H9 (cell line): ENCODE measurements at places on chromosomes 13 and 19.
A peak's percentile ranks its signal among the peaks of the same experiment; 100 is the strongest.

GRCh38 chr13:39129213-39129612 lies 91.0 kb downstream of the NHLRC3 start:
- no peak for DNase-seq

DNA sequence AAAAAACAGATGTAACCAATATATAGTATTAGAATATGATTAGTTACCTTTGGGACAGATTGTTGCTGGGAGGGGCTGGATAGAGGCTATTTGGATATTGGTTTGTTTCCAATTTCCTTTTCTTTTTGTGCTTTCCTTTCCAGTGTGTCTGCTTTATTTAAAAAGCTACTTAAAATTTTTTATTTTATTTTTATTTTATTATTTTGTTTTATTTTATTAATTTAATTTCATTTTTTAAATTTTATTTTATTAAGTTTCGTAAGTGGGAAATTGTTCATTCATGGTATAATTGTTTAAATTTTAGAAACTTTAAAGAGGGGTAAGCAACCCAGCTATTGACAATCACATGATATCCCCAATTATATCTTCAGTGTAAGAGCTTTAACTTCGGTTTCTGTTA lies 2077.0 kb upstream of the PCDH20 start:
- DNase-seq: no peak

- no peak for DNase-seq
Measured at GRCh38 chr13:40031031-40031430, 375.6 kb downstream of the COG6 start.

DNA sequence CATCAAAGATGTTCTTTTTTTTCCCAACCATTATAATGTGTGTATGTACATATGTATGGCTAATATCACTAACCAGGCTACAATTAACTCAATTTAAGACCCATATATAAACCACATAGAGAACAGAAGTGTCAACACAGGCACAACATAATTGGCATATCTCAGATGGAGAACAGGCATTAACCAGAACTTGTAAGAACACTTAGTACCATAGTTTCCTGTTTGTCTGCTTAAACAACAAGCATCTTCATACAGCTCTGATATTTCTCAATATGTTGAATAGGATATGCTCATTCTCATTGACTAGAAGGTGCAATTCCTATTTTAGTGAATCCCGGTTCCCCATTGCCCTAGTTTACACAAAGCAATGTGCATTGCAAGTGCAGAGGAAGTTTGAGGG lies 116.9 kb upstream of the EDNRB start:
- DNase-seq: no peak

DNA sequence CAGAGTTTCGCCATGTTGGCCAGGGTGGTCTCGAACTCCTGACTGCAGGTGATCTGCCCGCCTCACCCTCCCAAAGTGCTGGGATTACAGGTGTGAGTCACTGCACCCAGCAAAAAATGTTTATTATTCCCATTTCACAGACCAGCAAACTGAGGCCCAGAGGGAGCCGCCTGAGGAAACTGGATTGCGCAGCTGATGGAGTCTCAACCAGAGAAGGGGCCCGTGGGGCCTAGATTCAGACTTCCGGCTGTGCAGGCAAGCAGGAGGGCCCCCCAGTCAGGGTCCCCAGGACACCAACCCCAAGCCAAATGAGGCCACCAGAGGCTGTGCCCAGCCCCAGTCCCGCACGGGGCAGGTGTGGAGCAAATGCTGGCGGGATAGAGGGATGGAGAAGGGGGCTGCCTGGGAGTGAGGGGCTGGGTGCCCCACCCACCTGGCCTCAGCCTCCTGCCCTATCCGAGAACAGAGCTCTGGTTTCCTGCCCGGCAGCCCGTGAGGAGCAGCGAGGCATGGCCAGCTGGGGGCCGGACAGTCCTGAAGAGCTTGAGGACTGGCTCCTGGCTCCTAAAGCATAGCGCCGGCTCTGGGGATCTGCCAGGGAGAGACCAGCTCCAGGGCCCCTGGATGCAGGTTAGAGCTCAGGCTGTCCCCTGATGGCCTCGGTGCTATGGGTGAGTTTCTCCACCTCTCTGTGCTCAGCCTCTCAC lies 22.0 kb downstream of the MISP start:
- DNase-seq: peak; percentile 83

GRCh38 chr13:73210218-73210883 lies 151.5 kb downstream of the KLF5 start:
- no peak for DNase-seq

- peak; percentile 71 for DNase-seq
Measured at GRCh38 chr19:32339988-32340874, 5.2 kb upstream of the ZNF507 start.

DNA sequence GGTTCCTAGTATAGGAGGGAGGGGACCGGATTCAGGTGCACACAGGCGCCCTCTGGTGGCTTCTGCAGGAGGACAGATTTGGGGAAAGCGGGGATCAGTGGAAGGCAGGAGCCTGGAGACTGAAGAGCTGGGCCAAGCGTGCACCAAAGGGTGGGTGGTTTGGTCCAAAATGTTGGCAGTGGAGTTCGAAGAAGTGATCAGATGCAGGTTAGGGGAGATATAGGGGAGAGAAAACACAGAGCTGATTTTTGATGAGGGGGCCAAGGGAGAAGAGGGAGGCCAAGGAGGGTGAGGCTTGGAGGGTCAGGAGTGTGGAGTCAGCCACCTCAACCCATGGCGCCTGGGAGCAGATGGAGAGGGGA lies 6.8 kb upstream of the CARM1 start:
- peak; percentile 87 for DNase-seq

- DNase-seq: peak; percentile 79
Measured at GRCh38 chr19:16825312-16826052, 3.7 kb upstream of the SIN3B start.

DNA sequence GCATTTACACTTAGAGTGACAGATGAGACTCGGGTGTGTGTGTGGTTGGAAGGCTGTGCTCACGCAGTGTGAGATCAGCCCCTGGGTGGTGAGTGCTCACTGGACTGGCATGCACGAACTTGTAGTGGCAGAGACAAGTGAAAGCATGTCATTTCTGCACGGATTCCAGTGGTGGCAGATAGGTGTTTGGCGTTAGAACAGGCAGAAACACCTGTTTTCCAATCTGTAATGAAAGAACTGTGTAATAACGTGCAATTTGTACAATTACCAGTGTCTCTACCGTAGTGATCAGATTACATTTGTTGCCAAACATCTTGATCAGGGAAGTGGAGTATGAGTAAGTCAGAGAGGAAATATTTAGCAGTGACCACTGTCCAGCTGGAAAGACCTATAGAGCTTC lies 8.2 kb downstream of the LAMP1 start:
- DNase-seq: no peak

- DNase-seq: peak; percentile 93
Measured at GRCh38 chr19:53389978-53390377, 5.0 kb upstream of the ZNF765 start.

GRCh38 chr13:25943081-25943480 lies 108.7 kb downstream of the SHISA2 start:
- no peak for DNase-seq

- DNase-seq: no peak
Measured at GRCh38 chr13:31875134-31875533, 135.8 kb downstream of the RXFP2 start.

GRCh38 chr13:19863323-19864023 lies at the start of gene ZMYM5:
Gene ZMYM5 (minus strand): TSS chr13:19863649. CDS start chr13:19852180, 11,469 bp downstream.
- peak; percentile 99 for DNase-seq

DNA sequence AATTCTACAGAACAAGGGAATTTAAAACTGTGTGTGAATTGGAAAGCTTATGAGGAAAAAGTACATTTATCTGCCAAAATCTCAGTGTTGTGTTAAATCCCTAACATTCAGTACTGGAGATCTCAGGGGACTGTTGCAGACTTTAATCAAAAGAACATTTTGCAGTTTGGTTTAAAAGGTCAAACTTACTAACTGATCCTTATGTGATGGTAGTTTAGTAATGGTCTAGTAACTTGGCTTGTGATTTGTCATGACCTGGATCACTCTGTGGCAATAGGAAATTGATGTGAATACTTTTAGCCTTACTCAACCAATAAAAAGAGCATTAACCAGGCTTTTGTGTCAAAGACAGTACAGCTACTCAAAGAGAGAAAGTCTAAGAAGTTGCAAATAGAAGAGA lies 862.1 kb upstream of the MIR17HG start:
- DNase-seq: no peak

GRCh38 chr19:33684538-33685232 lies 62.9 kb downstream of the CHST8 start:
- peak; percentile 49 for DNase-seq

GRCh38 chr19:16394681-16395375 lies 70.2 kb downstream of the KLF2 start:
- DNase-seq: no peak

DNA sequence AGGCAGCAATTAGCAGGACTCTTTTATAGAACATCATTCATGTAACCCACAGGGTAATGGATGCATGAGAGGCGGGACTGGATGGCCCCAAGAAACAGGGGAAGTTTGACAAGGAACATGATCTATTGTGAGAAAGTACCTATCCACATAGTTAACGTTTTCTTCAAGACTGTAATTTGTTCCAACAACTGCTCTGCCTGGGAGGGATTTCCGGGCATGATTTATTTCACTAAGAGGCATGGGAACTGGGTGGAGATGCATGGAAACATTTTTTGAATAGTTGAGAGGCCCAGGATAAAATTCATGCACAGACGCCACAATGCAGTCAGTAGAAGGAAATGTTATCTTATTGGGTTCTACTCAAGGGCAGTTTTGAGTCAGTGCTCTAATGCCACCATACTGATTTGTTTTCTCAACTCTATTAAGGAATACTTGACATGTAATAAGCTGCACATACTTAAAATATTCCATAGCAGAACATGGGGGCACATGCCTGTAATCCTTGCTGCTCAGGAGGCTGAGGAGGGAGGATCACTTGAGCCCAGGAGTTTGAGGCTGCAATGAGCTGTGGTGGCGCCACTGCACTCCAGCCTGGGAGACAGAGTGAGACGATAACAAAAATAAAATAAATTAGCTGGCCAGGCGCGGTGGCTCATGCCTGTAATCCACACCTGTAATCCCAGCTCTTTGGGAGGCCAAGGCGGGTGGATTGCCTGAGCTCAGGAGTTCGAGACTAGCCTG lies 9.9 kb upstream of the ATG4D start:
- no peak for DNase-seq

- DNase-seq: no peak
Measured at GRCh38 chr13:33096886-33097605, 80.8 kb downstream of the KL start.

GRCh38 chr19:2300533-2300932 lies 7.4 kb downstream of the LINGO3 start:
- no peak for DNase-seq

DNA sequence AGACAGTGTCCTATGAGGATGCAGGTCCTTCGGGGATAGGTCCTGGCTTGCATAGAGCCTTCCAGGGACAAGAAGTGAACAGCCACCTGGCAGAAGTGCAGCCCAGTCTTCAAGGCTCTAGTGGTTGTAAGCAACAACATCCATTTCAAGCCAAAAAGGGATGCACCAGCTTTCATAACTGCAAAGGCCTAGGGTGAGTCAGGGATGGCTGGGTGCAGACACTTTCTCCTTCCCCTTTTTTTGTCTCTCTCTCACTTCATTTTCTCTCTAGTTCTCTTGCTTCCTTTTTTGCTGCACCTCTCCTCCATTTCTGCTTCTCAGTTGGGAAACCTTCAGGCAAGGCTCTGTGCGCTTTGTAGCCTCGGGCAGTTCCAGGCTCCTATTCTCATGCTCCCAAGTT lies 196.2 kb upstream of the ZNF536 start:
- peak; percentile 9 for DNase-seq

- DNase-seq: peak; percentile 48
Measured at GRCh38 chr13:44266305-44266704, 107.3 kb upstream of the SERP2 start.

- no peak for DNase-seq
Measured at GRCh38 chr19:38409631-38410133, 6.8 kb downstream of the FAM98C start.

- DNase-seq: no peak
Measured at GRCh38 chr13:97573011-97573410, 139.0 kb downstream of the RAP2A start.

- peak; percentile 34 for DNase-seq
Measured at GRCh38 chr13:92175330-92175729, 776.9 kb downstream of the GPC5 start.

- peak; percentile 79 for DNase-seq
Measured at GRCh38 chr19:35509018-35509652, 4.3 kb downstream of the DMKN start.

GRCh38 chr13:26071691-26072090 lies 19.9 kb upstream of the SHISA2 start:
- DNase-seq: no peak

DNA sequence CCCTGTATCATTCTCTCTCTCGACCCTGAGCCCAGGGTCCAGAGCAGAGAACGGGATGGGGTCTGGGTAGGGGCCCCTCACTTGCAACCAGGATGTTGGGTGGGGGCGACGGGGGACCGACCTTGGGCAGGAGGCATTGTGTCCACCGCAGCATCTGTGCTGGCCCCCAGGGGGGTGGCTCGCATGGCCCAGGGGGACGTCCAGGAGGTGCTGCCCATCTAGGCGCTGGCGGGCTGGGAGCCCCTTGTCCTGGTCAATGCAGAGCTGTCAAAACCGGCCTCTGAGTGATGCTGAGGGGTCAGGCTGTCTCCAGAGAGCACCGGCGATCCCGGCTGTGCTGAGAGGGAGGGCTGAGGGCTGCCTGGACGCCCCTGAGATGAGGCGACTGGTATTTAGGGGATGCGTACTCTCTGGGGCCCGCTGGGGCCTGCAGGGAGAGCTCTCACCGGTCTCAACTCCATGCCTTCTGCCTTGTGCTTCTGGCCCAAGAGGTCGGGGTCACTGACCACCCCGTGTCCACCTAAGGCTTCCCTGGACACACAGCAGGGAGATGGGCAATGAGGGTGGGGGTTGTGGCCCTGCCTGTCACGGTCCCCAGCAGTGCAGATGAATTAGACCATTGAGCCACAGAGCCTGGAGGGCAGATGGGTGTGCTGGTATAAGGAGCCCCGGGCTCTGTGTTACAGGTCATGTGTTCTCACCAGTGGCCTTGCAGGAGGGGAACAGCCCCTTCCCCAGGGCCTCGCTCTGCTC lies 8.6 kb downstream of the RPS9 start:
- peak; percentile 67 for DNase-seq

GRCh38 chr19:40376286-40376862 lies 13.6 kb downstream of the HIPK4 start:
- no peak for DNase-seq

- DNase-seq: no peak
Measured at GRCh38 chr13:21232196-21232595, 55.7 kb downstream of the MRPL57 start.

DNA sequence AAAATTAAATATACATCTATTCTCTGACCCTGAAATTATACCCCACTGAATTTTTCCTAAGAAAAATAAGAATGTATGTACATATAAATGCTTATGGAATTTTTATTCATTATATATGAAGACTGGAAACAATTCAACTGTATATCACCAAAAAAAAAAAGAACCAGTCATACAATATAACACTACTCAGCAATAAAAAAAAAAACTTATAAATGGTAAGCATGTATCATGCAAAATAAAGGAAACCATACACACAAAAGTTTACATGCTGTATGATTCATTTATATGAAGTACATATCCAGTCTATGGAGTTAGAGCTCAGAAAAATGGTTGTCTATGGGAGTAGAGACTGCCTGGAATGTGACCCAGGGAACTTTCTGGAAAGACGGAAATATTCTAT lies 199.4 kb upstream of the MIR17HG start:
- DNase-seq: no peak

- no peak for DNase-seq
Measured at GRCh38 chr13:113567681-113568080, 16.9 kb upstream of the TFDP1 start.
